Progenitor cell of endocrine pancreas (in vitro differentiated cells): ENCODE measurements at places on chromosomes 2 and 18.

- no peak for DNase-seq
Measured at GRCh38 chr2:26583381-26583911, 57.7 kb downstream of the CIB4 start.

- no peak for DNase-seq
Measured at GRCh38 chr2:104790100-104790811, 63.7 kb upstream of the POU3F3 start.

GRCh38 chr2:170408461-170409163 is 230.7 kb downstream of the MYO3B start:
- no peak for DNase-seq

DNA sequence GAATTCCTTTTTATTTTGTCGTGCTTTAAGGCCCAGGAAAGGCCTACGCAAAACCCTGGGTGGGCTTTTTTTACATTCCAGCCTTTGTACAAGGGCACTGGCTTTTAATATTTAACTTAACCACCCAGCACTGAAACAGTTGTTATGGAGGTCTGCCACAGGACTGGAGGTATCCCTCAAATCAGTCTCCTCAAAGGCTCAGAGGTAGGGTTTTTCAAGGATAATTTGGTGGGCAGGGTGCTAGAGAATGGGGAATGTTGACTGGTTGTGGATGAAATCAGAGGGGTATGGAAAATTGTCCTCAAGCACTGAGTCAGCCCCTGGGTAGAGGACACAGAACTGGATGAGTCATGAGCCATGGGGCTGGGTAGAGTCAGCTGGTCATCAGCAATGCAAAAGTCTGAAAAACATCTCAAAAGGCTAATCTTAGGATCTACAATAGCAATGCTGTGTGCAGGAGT is 443.1 kb downstream of the THSD7B start:
- DNase-seq = no peak

- DNase-seq = no peak
Measured at GRCh38 chr18:46152808-46153617, 48.8 kb downstream of the HAUS1 start.

DNA sequence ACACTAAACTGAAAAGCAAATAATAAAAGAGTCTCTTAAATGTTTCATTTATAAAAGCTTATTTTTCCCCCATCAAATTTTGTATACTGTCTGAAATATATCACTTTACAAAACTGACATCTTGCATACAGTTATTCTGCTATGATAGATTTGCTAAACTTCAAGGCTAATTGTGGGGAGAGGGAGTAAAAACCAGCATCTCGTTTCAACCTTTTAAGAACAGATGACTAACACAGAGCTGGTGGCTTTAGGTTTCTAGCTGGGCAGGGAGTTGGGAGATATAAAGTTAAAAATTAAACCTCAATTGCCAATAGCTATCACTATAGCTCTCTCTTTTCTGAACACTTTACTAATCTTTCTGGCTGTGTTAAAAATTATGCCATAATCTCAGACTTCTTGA is 23.5 kb downstream of the C1D start:
- DNase-seq = no peak

DNA sequence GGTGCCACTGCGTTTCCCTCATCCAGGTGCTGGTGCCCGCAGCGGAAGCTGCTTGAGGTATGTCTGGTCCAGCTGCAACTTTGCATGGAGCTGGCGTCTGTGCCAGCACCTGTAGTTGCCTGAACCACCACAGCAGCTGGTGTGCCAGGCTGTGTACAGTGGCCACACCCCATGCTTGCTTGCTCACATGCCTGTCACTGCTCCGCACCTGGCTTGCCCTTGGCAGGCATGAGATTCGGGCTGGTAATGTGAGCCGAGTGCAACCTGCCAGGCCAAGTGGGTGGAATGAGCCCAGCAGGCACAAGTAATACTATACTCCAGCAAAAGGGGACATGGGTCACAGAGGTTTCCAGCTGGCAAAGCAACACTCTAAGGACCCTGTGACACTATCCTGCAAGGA is 1123.3 kb upstream of the ACVR2A start:
- no peak for DNase-seq

- DNase-seq = no peak
Measured at GRCh38 chr2:71617266-71617665, 163.9 kb downstream of the DYSF start.

DNA sequence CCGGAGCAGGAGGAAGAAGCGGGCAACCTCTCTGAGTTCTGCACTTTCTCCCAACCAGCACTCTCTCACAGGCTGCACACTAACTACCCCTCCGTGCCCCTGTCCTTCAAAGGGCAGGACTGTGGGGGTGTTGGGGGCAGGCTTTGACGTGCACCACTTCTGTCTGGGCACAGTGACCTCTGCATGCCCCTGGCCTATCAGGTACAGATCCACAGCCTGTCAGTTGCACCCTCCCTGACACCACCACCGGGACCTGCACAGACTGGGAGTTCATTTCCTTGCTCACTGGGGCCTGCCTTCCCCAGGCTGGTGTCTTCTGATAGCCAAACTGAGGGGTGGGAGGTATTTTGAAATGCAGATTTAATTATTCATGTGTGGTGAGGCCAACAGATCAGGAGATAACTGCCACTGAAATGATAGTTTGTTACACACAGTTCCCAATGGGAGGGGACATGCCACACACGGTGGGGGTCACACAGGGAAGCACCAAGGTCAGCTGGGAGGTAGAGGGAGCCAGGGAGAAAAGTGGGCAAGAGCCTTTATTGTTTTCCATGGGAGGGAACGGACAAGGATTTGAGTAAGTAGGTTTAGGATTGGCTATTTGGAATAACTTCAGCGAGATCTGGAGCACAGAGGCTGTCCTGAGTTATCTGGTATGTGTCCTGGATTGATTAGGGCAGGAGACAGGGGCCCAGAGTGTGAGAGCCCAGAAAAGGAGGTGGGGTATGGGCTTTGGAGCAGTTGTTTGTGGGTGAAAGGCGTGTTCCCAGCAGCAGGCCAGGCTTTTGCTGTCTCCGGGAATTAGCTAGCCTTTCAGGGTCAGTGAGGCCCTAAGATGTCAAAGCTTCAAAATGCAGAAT is 251.6 kb downstream of the AFF3 start:
- no peak for DNase-seq

- DNase-seq = no peak
Measured at GRCh38 chr2:238158018-238158508, 707 bp upstream of the ERFE start.

DNA sequence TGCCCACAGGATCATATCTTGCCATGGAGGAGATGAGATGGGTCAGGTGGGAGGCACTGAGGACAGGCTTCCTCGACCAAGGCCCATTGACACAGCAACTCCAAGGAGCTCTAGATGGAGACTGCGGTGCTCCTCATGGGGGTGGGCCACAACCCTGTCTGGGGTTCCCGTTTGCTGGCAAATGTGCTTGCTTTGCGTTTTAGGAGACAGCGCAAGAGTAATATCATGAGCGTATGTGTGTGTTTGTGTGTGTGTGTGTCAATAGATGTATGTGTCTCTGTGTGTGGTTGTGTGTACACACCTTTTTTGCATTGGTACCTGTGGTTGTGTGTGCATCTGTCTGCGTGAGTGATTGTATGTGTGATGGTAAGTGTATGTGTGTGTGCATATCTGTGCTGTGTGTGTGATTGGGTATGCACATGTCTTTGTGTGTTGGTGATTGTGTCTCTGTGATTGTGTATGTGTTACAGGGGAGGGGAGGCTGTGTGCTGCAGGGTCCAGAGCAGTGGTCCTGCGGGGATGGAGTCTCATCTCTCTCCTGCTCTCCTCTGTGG is 4.4 kb downstream of the FBLN7 start:
- DNase-seq = no peak

- DNase-seq = no peak
Measured at GRCh38 chr2:222677981-222678380, 6.5 kb downstream of the MOGAT1 start.

DNA sequence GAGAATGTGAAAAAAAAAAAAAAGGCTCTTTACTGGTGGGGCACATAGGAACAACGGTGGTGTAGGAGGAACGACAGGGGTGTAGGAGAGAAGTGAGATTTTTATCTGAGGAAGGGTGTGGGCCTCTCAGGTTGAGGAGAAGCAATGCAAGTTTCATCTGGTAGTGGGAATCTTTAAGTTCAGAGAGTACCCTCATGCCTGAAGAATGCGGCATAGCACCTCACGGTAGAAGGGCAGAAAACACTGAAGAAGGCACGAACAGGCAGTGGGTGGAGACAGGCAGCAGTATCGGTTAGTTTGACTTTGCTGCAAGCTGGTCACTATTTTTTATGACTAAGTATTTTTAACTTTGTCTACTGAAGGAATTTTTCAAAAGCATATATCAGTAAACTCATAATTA is 52.2 kb upstream of the TSPYL6 start:
- DNase-seq = no peak

DNA sequence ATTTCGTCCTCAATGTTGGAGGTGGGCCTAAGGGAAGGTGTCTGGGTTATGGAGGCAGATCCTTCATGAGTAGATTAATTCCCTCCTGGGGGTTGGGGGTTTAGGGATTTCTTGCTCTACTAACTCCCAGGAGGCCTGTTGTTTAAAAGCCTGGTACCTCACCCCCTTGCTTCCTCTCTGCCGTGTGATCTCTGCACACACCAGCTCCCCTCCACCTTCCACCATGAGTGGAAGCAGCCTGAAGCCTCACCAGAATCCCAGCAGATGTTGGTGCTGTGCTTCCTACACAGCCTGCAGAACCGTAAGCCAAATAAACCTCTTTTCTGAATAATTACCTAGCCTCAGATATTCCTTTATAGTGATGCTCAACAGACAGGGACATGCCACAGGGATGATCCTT is 141.5 kb downstream of the ZNF516 start:
- DNase-seq = no peak

- DNase-seq = no peak
Measured at GRCh38 chr2:72004201-72004915, 143.3 kb downstream of the CYP26B1 start.

DNA sequence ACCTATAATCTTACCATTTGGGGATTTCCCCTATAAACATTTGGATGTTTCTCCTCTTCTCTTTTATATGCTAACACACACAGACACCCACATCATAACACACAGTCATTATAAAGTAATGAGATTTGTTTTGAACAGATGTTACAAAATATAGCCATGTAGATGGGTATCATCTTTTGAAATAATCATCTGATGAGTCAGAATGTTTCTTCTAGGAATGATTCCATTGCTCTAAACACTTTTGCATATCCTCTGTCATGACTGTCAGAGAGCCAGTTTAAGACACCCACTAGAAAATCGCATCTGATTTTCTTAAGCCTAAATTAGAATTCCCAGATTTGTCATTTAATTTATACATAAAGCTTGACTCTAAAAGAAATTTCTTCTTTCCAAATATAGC is 442.6 kb downstream of the CMPK2 start:
- DNase-seq = no peak

DNA sequence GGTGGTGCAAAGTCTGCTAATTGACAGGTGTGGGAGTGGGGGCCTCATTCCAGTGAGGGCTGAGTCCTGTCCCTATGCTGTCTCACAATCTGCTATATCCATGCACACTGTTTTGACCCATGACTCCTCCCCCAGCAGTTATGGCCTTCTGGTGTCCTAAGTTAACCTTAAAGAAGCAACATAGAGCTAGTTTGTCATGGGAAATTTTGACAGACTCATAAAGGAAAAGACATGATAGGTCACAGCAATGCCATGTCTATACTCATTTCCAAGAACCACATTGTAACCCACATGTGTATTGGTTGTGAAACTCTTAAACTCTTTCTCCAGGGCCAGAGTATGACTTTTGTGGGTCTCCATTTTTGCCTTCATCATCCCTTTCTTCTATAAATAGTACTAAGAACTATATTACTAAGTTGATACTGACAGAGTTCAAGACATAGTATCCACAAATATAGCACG is 78.2 kb upstream of the SLC1A4 start:
- no peak for DNase-seq

- no peak for DNase-seq
Measured at GRCh38 chr2:38465789-38466127, 88.7 kb upstream of the ATL2 start.

GRCh38 chr2:201839727-201840126 is 33.4 kb downstream of the CDK15 start:
- no peak for DNase-seq

- no peak for DNase-seq
Measured at GRCh38 chr2:235191978-235192377, 240.2 kb downstream of the SH3BP4 start.

DNA sequence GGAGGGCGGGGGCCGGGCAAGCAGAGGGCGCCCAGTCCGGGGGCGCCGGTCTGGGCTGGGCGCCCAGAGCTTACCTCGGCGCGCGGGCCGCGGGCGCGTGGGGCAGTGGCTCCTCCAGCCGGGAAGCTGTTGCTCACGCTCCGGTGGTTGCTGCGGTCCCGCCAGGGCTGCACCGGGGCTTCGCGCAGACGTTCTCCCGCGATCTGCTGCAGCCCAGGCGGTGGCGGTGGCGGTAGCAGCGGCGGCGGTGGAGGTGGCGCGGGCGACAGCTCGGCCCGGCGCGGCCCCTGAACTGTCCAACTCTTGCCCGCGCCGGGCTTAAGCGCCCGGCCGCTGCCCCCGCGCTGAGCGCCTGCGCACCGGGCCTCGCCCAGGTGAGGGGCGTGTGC is 391 bp downstream of the ZNF385B start:
- DNase-seq = peak; percentile 37

GRCh38 chr2:61742955-61743354 is 110.9 kb downstream of the FAM161A start:
- no peak for DNase-seq

DNA sequence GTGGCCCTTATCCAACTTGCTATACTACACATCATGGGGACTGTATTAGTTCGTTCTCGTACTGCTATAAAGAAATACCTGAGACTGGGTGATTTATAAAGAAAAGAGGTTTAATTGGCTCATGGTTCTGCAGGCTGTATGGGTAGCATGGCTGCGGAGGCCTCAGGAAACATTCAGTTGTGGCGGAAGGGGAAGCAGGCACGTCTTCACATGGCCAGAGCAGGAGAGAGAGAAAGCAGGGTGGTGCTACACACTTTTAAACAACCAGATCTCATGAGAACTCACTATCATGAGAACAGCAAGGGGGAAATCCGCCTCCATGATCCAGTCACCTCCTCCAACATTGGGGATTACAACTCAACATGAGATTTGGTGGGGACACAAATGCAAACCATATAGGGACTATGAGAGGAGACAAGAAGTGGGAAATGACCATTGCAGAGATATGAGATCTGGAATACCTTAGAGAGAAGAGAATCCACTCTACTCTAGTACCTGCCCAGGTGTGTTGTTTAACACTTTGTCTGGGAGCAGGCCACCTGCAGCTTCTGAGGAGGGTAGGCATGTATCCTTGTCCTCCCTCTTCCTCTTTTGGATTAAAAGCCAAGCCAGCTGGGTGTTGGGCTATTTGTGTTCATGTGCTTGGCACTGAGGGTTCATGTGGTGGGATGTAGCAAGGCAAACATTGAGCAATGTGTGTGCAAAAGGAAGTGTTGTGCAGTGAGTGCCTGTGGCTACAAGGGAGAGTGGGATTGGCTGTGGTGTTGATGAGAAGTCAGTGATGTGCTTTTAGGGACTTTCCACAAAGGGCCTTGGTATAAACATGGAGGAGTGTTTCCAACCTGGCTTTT is 22.8 kb downstream of the TTLL4 start:
- DNase-seq = no peak

DNA sequence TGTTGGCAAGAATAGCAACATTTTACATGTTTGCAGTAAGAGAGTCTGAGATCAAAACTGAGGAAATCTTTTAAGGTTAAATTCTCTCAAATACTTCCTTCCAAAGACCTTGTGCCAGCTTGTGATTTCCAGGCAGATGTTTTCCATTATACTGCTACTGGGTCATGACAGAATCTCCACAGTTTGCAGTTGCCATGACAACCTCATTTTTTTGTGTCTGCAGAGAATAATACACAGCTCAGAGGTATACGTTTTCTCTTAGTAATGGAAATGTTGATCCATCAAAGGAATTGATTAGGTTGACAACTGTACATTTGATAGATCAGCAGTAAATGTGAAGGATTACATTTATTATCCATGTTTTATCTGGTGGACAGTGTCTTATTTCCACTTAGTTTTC is 29.1 kb upstream of the CSRNP3 start:
- DNase-seq = no peak
